ENCODE measurements at places on chromosomes 12 and 14. TPM values are rescaled to one million over a fixed set of nuclear protein-coding genes. Genes with fewer than 3 reads are reported as not detected.

Gene CCDC196
- not detected for total RNA-seq

Gene FAM90A1
- total RNA-seq, result 0.16 TPM

Gene LYSET
- 8.6 TPM for total RNA-seq

Gene ST8SIA1
- 29.6 TPM for total RNA-seq

Gene CBLN3
- total RNA-seq, result 0.47 TPM

DNA sequence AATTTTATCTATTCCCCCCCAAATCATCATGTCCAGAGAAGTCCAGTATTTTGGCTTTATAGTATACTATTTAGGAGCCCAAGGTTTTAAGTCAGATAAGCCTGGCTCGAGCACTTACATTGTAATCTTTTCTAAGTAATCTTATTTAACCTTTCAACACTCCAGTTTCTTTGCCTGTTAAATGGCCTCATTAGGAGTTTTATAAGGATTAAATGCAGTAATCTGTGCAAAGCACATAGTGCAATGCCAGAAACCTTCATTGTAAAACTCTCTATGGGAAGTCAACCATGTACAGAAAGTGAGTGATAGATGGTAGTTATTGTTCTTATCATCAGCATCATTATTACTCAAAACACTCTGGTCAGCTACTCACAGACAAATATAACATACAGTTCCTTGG is 1330.4 kb downstream of the SLC16A7 start:
- no peak for DNase-seq

DNA sequence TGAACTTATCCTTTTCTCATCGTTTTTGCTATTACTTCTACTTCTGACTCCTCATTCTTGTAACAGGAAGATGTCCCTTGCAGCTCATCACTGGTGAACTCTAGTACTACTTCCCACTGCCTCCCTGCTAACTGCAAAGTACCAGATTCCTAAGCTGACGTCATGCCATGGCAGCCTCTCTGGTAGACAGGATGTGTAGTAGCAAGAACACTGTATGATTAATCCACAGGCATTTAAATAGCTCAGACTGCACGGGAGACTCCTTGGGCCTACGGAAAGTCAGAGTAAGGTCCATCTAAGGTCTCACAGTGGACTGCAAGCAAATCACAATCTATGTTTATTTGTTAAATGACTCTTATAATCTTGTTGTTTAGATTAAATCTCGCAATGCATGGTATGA is 43.5 kb downstream of the DNAI7 start:
- peak; percentile 21 for DNase-seq

- DNase-seq, result no peak
Observed at GRCh38 chr12:28958553-28959195, 190.4 kb upstream of the FAR2 start.

DNA sequence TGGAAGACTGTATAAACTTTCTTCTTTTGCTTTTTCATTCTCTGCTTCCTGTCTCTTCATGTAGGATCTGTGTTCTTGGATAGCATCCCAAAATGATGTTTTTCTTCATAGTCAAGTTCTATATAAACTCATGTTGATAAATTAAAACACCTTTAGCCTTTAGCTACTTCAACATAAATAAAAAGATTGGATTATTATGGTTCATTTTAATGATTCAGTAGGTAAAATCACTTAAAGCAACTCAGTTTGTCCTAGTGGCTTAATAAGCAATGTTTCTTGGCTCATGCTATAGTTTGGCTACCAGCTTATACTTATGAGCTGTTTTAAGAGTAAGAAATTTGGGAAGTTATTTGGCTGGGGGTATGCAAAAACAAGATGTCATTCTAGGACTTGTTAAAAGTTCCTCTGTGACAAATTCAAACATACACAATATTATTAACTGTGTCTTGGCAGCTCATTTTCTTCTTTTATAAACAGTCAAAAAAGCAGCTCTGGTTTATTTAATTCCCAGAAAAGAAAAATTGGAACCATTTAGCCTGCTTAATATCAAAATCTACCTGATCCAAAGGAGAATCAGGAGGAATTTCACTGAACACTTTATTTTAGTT is 111.4 kb downstream of the TMTC3 start:
- DNase-seq, result no peak

- no peak for DNase-seq
Observed at GRCh38 chr12:80632835-80633234, 74.6 kb upstream of the MYF6 start.
